ENCODE measurements at places on chromosomes 2 and 18. TPM values are rescaled to one million over a fixed set of nuclear protein-coding genes. Genes with fewer than 3 reads are reported as not detected.

The UBE2E3 gene
- 64.3 TPM for total RNA-seq

GRCh38 chr2:16784652-16785051 is 119.0 kb upstream of the CYRIA start:
- no peaks in the 10 kb centered on the region for H3K36me3 ChIP-seq
- no peak overlapping the region for H3K27ac ChIP-seq
- H3K4me1 ChIP-seq: no peaks in the 10 kb centered on the region
- DNase-seq: no peak
- H3K4me3 ChIP-seq: no peak overlapping the region

DNA sequence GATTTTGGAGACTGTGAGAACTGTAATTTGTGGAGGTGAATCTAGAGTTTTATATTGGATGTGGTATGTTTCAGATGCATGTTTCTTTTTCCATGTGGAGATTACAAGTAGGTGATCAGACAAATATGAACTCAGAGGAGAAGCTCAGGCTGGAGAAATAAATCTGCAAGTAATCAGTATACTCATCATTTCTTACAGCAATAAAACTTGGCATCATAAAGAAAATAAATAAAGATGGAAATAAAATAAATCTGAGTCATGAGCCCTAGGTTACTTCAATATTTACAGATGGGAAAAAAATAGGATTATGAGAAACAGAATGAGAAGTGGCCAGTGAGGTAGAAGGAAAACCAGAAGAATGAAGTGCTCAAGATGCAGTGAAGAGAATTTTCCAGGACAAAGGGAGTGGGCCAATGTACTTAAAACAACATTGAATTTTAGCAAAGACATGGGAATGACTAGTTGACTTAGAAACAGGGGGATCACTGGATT is 453.8 kb downstream of the DSC3 start:
- no peak overlapping the region for H3K4me3 ChIP-seq
- no peak for DNase-seq
- H3K36me3 ChIP-seq: no peaks in the 10 kb centered on the region
- no peak overlapping the region for H3K27ac ChIP-seq

The SFTPB gene
- total RNA-seq: not detected

GRCh38 chr2:156541706-156542105 is 105.5 kb downstream of the GPD2 start:
- H3K4me3 ChIP-seq: no peak overlapping the region
- H3K36me3 ChIP-seq: no peaks in the 10 kb centered on the region

DNA sequence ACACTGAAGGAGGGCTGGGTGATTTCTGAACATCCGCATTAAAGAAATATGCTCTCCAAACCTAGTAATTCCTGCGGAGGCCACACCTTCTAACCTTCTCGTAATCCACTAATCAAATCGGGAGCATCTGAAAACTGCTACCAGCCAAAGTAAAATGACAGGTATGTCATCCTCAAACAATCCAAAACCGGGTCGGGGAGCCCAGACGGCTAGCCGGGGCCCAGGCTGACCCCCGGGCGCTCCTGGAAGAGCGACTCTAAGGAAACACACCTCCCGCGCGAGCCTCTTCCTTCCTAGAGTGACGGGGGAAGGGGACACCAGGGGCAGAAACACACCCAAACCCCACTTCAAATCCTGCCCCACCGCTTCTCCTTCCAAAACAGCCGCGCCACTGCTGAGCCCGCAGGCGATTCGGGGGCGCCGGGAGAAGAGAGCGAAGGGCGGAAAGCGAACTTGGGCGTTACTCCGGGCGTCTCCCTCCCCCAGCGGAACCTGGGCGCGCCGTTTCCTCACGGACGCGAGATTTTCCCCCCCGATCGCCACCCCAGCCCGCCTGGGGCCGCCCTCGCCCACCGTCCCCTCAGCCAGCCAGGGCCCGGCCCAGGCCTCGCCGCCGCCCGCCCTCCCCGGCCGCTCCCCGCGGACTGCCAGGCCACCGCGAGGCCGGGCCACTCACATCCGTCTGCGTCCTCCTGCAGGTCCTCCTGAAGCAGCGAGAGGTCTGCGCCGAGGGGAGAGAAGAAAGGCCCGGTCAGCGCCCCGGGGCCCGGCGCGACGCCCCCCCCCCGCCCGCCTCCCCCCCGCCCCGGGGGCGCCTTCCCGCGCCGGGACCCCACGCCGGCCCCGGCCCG is 584 bp downstream of the PPP4R1 start:
- peak; percentile 69 for DNase-seq
- H3K27ac ChIP-seq: peak overlapping the region; percentile 97
- peaks cover 40% of the 10 kb centered on the region for H3K36me3 ChIP-seq
- peak overlapping the region; percentile 99 for H3K4me3 ChIP-seq

GRCh38 chr2:181977661-181978350 is 7.8 kb upstream of the PPP1R1C start:
- no peaks in the 10 kb centered on the region for H3K4me1 ChIP-seq
- no peaks in the 10 kb centered on the region for H3K27me3 ChIP-seq
- no peak overlapping the region for H3K4me3 ChIP-seq
- no peak for DNase-seq
- H3K27ac ChIP-seq: no peak overlapping the region

The LGALSL gene
- total RNA-seq: 12.1 TPM

GRCh38 chr2:50051374-50051773 is 897.1 kb upstream of the FSHR start:
- H3K27ac ChIP-seq: no peak overlapping the region
- no peak for DNase-seq
- no peak overlapping the region for H3K4me3 ChIP-seq
- no peaks in the 10 kb centered on the region for H3K27me3 ChIP-seq

DNA sequence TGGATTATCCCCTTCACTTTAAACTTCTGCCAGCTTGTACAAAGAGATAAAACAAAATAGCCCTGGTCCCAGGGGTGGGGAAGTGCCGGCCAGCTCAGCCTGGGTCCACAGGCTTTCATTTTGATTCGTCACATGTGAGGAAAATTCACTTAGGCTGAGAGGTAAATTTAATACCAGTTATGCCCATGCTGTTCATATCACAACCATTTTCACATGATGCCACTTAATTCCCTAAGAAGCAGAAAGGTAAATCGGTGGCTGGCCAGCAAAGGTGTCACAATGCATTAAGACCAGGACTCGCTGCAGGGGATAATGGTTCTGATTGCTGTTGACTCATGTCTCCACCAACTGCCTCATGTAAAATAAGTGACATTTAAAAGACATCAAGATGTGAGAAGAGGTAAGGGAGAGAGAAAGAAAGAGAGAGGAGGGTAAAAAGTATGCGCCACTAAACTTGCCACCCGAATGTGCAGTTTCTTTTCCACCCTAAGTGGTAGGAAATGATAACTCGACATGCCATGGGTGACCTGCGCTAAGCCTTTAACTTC is 261.0 kb upstream of the SIX3 start:
- no peaks in the 10 kb centered on the region for H3K27me3 ChIP-seq
- no peaks in the 10 kb centered on the region for H3K4me1 ChIP-seq
- no peak overlapping the region for H3K4me3 ChIP-seq
- no peak overlapping the region for H3K27ac ChIP-seq

Data from Calu3 (cell line).